GM19239 (cell line): ENCODE measurements at places on chromosomes 2 and 18.

GRCh38 chr2:64105670-64106461 is 38.4 kb downstream of the PELI1 start:
- DNase-seq, result no peak

DNA sequence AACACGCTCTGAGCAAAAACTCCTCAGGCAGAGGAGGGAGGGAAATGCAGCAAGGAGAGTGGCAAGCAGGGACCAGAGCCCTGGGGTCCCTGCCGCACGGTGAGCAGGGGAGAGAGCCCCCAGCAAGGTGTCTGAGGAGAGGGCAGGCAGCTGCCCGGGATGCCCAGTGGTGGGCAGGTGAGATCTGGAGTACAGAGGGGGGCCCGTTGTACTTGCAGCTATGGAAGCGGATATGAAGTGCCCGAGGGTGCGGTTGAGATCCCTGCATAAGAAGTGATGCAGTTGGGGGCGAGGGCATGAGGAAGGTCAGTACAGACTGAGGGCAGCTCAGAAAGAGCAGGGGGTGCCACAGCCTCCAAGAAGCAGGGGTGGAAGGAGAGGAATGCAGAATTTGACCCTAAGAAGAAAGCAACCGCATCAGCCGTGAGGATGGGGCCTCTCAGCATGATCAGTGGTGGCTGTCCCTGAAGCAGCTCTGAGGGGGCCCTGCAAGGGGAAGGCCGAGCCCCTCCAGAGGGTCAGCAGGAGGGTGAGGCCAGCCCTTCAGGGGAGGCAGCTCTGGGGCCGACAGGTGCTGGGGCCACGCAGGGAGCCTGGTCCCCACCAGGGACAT is 29.4 kb downstream of the MTERF4 start:
- no peak for DNase-seq

DNA sequence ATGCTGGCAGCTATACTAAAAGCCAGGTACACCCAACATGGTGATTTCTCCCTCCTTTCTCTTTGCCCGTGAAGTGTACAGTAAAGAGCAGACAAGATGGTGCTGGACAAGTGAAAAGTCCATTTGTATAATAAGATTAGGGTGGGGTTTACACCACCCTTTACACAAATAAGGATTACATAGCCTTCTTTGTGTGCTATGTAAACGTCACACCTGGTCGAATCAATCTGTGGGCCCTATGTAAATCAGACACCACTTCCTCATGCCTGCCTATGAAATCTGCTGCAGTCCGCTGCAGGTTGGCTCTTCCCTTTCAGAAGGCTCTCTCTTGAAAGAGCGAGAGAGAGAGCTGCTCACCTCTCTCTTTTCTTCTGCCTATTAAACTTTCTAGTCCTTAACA is 1054.3 kb upstream of the SLC39A10 start:
- DNase-seq, result no peak

- no peak for DNase-seq
These were observed 95.6 kb downstream of the SP3 start for GRCh38 chr2:173869244-173870229.

- DNase-seq, result no peak
These were observed 12.2 kb downstream of the ICOS start for GRCh38 chr2:203948733-203949132.

- DNase-seq, result no peak
These were observed 102.7 kb downstream of the CPO start for GRCh38 chr2:207041786-207042554.

- DNase-seq, result no peak
These were observed 5.1 kb downstream of the DGUOK start for GRCh38 chr2:73931531-73932500.

- DNase-seq, result no peak
These were observed 250.4 kb upstream of the STON1 start for GRCh38 chr2:48279344-48280090.

DNA sequence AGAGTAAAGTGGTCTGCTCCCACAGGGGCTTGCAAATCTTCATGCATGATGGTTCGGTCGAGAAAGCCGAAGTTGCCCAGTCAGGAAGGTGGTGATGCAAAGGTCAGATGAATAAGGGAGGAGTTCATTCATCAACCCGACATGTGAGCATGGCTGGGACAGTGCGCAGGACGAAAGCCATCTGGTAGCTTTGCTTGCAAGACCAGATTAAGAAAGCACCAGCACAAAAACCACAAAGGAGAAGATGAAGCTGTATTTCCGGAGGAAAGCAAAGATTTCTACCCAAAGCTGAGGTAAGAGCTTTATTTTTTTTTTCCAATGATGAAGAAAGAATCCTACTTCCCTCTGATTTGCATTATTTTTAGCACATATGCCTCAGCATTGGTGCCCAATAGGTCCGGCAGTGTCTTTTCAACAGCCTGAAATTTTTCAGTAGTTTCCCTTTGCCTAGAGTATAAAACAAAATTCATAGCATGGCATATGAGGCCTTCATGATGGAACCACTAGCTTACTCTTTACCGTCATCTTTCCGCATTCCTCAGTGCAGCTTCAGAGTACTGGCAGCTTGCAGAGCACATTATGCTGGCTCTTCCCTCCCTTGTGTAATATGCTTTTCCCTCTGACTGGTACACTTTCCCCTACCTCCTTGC is 112.0 kb upstream of the THOC1 start:
- no peak for DNase-seq

- DNase-seq, result no peak
These were observed 19.7 kb downstream of the DARS1 start for GRCh38 chr2:135965756-135966155.

DNA sequence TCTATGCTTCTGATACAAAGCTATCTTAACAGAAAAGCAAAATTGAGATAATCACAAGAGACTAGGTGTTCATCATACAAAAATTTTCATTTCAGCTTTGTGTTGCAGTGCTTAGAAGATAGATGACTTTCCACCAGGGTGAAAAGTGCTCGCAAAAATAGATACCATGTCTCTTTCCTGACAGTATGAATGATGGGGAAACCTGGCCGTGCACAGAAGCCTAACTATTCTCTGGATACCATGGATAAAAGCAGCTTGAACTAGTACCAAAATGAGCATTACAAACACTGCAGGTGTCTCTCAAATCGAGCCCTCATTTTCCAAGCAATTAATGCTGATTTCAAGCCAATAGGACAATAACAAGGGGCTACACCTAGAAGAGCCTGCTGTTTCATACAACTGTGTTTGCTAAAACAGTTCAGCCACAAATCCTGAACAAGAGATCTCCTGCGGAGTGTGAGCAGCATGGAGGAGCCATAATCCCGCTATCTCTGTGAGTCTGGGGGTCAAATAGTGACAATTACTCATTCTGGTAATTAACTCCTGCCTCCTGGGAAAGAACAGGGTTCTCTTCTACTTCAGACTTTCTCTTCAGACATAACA is 507.6 kb downstream of the PID1 start:
- no peak for DNase-seq

DNA sequence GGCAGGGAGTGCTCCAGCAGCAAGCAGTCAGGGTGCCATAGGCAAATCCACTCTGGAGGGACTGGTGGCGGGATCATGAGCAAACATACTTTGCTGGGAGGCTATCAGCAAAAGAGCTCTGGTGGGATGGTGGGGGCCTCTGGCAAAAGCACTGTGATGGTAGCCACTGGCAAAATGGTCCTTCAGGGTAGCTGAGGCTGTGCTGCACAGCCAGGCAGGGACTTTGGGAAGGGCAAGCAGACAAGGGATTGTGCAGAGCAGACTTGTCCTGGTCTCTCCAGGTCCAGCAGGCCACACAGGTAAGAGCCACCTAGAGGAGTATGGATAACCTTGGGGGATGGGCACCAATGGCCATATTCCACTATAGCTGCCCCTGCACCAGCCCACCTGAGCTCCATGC is 129.4 kb upstream of the OTOS start:
- no peak for DNase-seq

GRCh38 chr2:55047677-55048299 is 2.5 kb downstream of the RTN4 start:
- no peak for DNase-seq

DNA sequence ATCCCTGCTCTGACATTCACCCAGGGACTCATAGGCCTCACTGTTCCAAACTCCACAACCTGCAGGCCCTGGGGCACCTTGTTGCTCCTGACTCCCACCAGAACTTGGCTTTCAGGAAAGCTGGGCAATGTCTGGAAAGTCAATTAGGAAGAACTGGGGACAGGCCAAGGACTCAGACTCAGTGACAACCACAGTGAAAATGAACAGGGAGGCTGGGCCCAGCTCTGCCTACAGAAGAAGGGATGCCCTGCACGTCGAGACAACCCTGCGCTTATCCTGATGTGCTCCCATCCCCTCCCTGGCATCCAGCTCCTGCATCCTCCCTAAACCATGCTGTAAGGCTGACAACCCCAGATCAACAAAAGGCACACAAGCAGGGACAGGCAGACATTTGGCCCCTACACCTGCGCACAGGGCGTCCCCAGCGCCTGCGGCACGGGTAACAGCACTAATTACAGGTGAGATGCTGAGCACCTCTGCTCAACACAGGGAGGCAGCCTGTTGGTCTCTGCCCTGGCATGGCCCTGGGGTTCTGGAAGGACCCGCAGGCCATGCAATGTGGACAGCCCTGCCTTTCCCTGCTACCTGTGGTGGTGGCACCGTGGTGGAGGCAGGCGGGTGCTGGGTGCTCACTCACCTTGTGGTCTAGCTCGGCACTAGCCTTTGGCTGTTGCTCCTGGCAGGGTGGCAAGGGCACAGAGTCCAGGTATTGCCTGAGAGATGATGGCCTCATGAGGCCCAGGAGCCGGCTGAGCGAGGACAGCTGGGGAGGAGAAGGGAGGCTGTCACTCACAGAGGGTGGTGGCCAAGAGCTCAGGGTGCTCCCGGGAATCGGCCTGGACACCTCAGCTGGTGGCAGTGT is 23.6 kb upstream of the SEMA4C start:
- no peak for DNase-seq

GRCh38 chr2:215141706-215142105 is 3.3 kb upstream of the ABCA12 start:
- no peak for DNase-seq

DNA sequence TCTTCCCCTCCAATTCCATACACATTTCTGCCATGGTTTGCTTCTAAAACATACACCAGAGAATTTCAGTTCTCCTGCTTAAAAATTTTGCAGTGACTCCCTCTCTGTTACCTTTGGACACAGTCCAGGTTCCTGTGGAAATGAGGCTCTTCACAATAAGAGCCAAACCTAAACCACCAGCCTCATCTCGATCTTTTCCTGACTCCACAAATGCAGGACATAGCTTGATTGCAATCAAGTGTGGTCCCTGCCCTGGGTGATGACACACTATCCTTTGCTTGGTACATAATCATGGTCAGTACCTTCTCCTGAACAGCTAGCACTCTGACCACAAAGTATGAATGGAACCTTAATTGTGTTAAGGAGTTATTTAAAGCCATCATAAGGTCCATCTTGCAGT is 134.9 kb upstream of the CHAC2 start:
- no peak for DNase-seq

GRCh38 chr2:171159372-171160118 is 1.1 kb downstream of the TLK1 start:
- DNase-seq, result no peak

DNA sequence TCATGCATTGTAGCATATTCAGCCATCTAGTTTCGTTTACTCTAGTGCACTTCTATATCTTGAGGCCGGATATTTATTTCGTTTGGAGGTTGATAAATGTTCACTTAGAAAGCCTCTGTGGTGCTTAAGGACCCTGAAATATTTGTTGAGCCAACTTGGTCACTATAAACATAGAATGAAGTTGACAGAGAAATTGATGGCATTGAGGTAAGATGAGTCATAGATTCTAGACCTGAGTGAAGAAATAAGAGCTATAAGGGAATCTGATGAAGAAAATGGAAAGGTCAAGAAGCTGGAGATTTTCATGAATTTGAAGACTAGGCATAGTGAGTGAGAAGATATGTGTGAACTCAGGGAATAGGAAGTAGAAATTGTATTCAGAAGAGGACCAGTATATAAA is 35.9 kb downstream of the EPC2 start:
- no peak for DNase-seq

GRCh38 chr18:36856815-36857214 is 27.9 kb downstream of the KIAA1328 start:
- no peak for DNase-seq

GRCh38 chr2:68385907-68386287 is 20.8 kb downstream of the PLEK start:
- no peak for DNase-seq

DNA sequence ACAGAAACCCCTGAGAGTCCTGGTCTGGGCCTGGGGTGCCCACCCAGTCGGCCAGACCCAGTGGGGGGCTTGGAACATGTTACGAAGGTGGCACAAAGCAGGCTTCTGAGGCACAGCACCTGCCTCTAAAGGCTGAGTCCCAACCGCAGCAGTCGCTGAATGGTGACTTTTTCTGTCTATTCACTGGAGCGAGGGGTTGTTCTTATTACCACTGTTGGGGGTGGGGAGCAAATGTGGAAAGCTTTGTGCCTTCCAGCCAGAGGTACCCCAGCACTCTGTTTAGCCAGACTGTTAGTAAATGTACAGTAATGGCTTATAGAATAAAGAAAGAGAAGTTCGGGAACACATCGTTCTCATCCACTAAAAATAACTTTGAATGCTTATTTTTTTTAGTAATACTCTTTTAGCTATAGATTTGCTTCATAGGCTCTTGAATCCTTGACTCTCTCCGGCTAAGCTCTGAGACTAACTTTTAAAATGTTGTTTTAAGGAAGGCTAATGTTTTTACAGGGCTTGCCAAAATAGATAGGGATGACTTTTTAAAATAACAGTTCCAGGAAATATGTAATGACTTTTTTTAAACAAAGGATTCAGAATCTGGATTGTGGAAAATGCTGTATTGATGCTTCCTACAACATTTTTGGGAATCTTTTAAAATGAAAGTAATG is 23.4 kb upstream of the PTPN2 start:
- no peak for DNase-seq

DNA sequence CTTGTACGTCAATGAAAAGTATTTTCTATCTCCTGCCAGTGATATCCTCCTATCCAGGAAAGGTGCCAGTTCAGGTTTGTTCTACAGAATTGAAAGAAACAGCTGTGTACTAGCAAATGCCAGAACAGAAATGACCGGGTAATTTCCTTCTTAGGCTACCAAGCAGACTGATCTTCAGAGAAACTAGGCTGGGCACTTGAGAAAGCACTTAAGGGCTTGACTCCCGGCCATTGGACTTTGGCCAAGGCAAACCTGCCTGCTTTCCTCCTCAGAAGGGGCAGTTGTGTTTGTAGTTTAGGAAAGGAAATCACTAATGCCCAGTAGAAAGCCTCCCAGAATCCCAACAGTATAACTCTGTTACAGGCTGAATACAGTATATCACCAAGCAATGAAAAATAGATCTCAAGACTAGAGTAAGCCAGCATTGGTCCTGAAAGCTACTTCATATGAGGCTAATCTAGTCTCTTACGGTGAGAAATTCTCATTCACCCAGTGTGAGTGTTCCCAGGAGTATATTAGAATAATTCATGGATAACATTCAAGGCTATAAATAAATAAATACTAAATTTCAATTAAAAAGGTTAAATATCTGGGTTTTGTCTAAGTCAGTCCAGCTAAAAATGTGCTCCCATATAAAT is 43.0 kb upstream of the COL5A2 start:
- DNase-seq, result no peak

DNA sequence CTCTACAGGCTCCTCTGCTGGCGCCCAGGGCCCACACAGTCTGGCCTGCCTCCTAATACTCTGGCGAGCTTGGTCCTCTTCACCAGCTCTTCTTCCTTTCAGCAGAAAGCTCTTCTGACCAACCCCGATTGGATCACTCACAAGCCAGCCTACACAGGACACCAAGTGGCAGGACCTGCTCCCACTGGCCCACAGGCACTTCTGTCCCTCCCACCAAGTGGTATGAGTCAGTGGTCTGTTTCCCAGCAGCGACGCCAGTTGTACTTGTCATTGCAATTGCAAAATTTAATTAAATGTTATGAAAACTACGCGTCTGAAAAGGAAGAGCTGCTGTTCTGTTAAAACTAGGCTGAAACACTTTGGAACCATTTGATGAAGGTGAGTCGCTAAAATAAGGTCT is 46.7 kb downstream of the NDUFA10 start:
- no peak for DNase-seq
